ENCODE measurements at places on chromosomes 13 and 19.

GRCh38 chr19:51098365-51099046 is 9.7 kb downstream of the CTU1 start:
- peak; percentile 44 for DNase-seq

GRCh38 chr19:8321986-8322637 is 816 bp downstream of the RPS28 start:
- no peak for DNase-seq

DNA sequence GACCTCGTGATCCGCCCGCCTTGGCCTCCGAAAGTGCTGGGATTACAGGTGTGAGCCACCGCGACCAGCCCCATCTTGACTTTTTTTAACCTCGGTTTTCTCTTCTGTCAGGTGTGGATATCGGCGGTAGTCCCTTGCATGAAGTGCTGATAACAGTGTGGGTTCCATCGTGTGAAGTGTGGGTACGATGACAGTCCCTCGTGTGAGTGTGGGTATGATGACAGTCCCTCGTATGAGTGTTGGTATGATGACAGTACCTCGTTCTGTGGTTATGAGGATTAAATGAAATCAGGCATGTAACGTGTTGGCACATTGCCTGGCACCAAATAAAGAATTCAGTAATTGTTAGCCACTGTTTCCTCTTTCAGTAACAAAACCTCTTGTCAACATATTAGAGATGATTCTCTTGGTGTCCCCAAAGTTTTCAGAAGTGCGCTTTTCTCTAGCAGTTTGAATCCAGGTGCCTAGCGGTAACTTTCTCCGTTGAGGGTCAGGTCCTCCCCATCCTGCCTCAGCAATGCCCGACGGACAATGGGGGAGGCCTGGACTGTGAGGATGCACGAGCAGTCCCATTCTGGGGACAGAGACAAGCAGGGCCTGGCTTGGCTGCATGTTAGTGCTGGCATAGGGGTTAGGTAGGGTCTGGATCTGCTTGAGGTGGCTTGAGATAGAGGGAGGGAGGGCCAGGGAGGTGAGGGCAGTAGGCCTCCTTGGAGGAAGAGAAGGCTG is 15.3 kb downstream of the GATAD2A start:
- peak; percentile 65 for DNase-seq

DNA sequence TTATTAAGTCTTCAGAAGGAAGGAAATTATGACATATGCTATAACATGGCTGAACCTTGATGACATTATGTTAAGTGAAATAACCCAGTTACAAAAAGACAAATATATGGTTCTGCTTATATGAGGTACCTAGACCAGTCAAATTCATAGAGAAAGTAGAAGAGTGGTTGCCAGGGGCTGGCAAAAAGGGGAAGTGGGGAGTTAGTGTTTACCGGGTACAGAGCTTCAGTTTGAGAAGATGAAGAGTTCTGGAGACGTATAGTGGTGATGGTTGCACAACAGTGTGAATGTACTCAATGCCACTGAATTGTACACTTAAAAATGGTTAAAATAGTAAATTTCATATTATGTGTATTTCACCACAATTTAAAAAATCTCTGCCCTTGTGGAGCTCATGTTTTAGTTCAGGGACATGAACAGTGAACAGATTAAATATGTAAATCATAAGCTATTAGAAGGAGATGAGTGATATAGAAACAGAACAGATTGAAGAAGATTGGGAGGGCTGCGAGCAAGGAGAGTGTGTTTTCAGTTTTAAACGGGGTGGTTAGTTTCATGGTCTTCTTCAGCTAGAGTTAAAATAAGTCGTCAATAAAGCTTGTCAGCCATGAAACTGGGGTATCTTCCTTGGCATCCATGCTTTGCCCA is 355.2 kb downstream of the KCNRG start:
- DNase-seq = no peak

GRCh38 chr13:67390462-67391086 is 160.4 kb upstream of the PCDH9 start:
- no peak for DNase-seq

DNA sequence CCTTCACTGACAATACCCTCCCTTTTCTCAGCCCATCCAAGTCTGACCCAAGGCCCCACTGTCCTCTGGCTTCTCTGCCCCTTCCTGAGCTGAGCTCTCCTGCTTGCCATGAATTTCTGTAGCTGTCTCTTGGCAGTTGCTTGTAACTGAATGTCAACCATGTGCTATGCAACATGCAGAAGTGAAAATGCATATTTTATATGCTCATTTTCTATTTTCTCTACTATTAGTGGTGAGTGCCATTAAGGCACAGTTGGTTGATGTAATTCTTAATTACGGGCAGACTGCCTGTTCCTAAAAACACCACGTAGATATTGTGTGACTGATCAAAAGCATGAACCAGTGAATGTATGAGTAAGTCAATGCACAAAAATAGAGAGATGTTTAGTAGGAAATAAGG is 29.6 kb downstream of the TNFSF11 start:
- no peak for DNase-seq

GRCh38 chr13:45582408-45583076 is 33.0 kb downstream of the ERICH6B start:
- DNase-seq = no peak

GRCh38 chr19:52331757-52332156 is 4.3 kb upstream of the ZNF610 start:
- no peak for DNase-seq

GRCh38 chr13:43725460-43725859 is 61.3 kb downstream of the ENOX1 start:
- DNase-seq = no peak

DNA sequence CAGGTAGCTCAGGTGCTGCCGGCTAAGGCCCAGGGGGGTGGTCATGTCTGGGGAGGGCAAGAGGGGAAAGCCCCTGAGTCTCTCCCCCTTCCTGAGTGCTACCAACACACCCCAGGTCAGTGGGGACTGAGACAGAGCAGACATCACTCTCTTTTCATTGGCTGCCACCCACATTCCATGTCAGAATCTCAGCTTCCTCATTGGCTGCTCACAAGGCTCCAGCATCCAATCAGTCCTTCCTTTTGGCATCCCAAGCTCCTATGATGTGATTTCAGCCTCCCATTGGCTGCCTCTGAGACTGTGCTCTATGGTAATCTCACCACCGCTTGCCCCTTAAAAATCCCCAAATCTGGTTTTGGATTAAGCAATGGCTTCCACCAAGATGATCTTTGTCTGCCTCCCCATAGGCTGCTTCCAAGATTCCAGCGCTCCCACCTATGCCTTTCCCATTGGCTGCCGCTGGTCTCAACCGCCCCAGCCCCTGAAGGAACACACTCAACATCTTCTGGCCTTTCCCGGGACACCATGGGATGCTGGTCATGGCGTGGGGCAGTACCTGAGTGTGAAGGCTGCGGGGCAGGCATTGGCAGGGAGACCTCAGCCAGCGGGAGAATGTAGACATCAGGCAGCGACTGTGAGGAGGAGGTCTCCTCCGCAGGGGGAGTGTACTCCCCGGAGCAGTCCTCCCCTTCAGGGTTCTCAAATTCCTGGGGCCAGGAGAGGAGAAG is 2.0 kb downstream of the LMTK3 start:
- no peak for DNase-seq

- DNase-seq = no peak
These were observed 11.7 kb upstream of the ACTN4 start for GRCh38 chr19:38635483-38636399.

- DNase-seq = no peak
These were observed 1.7 kb downstream of the CD320 start for GRCh38 chr19:8306235-8307054.

DNA sequence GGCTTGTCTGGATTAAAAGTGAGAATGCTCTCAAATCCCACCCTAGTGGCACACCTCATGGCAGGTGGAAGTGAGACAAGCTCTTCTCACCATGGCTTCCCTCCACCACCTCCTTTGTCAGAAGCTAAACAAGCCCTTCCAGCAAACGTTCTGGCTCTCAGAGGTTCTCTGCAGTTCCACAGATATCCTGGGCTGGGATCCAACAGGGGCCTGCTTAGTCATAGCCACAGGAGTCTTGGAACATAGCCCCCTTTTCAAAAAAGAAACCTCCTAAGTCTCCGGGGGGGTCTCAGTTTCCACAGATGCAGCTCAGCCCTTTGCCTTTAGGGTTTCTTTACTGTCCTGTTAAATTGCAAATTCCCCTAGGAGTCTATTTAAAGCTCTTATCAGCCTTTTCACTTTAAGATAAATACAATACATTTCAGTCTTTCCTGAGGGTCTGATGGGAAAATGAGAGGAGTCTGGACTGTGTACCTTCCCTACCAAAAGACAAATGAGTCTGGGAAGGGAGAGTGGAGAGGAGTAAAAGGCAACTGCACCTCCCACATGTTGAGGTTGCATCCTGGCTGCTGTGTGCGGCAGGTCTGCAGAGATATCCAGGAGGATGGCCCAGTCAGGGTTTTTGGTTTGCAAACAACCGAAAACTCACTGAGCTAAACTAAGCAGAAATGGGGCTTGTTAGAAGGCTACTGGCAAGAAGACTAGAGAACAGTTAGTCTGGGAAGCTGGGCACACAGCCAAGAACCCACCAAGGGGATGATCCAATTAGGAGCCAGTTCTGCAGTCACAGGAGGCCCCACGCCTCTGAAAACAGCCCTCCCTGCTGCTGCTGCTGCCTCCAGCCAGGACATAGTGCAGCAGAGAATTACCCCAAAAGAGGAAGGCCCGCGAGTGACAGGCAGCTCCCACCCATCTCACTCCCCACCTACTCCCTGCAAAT is 41.4 kb upstream of the SERP2 start:
- no peak for DNase-seq

GRCh38 chr19:35483089-35483488 is 7.2 kb downstream of the KRTDAP start:
- DNase-seq = no peak

GRCh38 chr13:95987841-95988240 is 65.4 kb downstream of the UGGT2 start:
- no peak for DNase-seq

DNA sequence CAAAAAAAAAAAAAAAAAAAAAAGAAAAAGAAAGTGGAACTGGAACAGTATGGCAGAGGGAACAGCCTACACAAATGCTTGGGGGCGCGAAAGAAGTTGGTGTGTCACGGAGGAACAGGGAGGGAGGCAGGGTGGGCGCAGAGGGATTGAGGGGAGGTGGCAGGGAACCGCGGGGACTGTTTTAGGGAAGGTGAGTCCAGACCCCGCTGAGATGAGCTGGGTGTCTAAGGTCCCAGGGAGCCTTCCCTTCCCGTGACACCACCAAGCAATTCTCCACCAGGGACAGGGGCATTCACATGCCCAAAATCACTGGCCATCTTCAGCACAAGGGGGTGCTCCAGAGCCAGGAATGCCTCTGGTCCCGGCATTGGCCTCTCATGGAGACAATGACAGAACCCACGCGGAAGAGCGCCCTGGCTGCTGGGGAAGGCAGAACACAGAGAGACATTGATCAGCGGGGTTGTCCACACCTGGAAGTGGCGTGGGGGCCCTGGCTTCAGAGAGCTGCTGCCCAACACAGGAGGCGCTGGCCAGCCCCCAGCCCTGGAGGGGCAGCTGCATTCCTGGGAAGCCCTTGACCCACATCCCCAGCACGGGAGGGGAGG is 6.9 kb downstream of the PEAK3 start:
- DNase-seq = peak; percentile 65

GRCh38 chr19:19074196-19074882 is 10.5 kb downstream of the SLC25A42 start:
- DNase-seq = no peak

- DNase-seq = no peak
These were observed 5.9 kb downstream of the MED16 start for GRCh38 chr19:887072-887471.

DNA sequence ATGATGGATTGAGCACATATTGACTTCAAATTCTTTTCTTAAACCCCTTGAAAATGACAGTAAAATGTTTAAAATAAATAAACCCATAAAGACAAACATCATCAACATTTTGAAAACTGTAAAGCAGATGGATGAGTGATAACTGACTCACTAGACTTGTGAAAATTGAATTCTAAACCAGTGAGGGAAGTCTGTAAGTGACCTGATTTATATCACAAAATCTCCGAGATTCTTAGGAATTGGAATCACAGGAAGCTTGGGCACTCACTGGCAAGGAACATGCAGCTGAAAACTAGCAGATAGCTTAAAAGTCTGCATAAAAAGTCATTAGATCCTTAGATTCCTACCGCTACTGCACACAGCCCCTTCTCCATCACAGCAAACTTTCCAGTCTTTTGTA is 51.3 kb upstream of the TSC22D1 start:
- DNase-seq = no peak

DNA sequence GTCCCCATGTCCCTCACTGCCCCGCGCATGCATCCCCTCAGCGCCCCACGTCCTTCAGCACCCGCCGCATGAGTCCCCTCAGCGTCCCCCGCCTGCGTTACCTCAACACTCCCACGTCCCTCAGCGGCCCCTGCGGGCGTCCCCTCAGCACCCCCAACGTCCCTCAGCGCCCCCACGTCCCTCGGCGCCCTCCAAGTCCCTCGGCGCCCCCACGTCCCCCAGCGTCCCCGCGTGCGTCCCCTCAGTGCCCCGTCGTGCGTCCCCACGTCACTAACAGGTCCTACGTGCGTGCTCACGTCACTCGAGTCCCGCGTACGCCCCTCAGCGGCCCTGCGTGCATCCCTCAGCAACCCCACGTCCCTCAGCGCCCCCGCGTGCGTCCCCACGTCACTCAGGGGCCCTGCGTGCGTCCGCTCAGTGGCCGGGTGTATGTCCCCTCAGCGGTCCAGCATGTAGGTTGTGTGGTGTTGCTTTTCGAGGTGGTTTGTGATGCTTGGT is 19.5 kb upstream of the GAS6 start:
- no peak for DNase-seq

DNA sequence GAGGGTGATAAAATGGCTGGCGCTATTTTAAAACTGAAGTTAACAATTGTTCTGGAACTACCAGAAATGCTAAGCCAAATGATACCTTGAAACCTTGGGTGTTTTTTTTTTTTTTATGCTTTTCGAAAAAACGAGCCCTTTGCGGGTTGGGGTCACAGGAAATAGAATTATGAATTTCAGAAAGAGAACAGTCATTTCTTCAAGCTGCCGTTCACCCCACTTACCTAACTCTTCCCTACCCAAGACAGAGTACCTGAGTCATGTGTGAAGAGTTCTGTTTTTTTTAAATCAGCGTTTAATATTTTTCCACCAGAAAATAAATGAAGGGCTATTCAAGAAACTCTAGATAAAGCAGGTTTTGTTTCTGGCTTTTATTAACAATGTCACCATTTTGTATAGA is 35.3 kb downstream of the KLF2 start:
- DNase-seq = no peak

DNA sequence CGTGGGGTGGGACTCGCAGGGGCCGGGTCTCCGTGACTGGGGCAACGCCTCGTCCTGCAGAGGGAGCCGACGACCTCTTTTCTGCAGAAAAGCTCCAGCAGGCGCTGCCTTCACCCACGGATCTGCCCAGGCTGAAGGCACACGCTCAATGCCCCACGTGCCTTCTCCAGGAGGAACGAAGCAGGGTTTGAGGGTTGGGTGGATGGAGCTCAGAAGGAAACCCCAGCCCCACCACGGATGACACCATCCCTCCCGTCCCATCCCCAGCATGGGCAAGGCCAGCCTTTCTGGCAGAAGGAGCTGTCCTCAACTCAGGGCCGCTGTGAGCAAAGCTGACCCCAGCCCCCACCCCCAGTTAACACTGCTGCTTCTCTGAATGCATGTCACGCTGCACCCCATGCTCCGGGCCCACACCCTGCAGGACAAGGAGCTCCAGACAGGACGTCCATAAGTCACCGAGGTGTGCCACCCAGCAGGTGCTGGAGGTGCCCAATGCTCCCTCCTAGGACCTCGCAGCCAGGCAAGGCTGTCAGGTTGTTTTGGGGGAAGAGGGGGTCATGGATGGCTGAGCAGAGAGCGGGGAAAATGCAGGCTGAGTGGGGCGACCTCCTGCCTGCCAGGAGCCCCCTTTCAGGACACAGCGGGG is 7.4 kb downstream of the C19orf25 start:
- no peak for DNase-seq

- no peak for DNase-seq
These were observed 9.1 kb upstream of the SERTAD3 start for GRCh38 chr19:40453151-40453735.

Measured in CD4-positive, alpha-beta T cell treated with Interleukin-1 beta for 1 hour (primary cell).